Activated B cell treated with CpG ODN at 0.5 μM for 24 hours (primary cell): ENCODE measurements at places on chromosomes 3 and 15. TPM values are rescaled to one million over a fixed set of nuclear protein-coding genes. Genes with fewer than 3 reads are reported as not detected.

GRCh38 chr3:184561913-184562877 lies 610 bp downstream of the EPHB3 start:
- no peak overlapping the region for H3K27ac ChIP-seq
- peaks cover 32% of the 10 kb centered on the region for H3K27me3 ChIP-seq
- DNase-seq: peak; percentile 45

DNA sequence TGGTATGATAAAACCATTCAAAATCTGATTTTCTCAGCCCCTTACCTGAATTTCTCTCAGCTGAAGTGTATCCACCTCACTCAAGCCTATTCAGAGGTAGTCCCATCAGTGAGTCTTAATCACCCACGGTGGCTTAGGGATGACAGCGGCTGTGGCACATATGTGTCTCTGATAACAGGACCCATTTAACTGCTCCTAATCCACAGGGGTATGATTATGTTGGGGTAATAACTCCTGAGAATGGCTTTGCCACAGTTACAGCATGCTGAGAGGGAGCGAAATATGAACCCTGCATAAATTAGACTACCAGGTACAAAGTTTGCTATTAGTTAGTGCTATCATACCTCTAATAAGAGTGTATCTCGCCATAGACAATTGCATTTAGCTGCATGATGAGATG lies 10.6 kb downstream of the CLRN1 start:
- H3K4me3 ChIP-seq: no peak overlapping the region
- H3K4me1 ChIP-seq: no peaks in the 10 kb centered on the region
- no peak overlapping the region for H3K27ac ChIP-seq
- H3K27me3 ChIP-seq: peaks cover 16% of the 10 kb centered on the region

GRCh38 chr15:74384881-74385643 lies 17.6 kb upstream of the CYP11A1 start:
- DNase-seq: peak; percentile 67
- H3K36me3 ChIP-seq: no peaks in the 10 kb centered on the region
- peak overlapping the region; percentile 75 for H3K4me3 ChIP-seq
- H3K4me1 ChIP-seq: peaks cover 77% of the 10 kb centered on the region
- no peaks in the 10 kb centered on the region for H3K27me3 ChIP-seq
- peak overlapping the region; percentile 97 for H3K27ac ChIP-seq

Gene OR4F15
- total RNA-seq: not detected in 2 replicates

Gene ZNF197
- 15.8 and 16.9 TPM in 2 replicates for total RNA-seq

DNA sequence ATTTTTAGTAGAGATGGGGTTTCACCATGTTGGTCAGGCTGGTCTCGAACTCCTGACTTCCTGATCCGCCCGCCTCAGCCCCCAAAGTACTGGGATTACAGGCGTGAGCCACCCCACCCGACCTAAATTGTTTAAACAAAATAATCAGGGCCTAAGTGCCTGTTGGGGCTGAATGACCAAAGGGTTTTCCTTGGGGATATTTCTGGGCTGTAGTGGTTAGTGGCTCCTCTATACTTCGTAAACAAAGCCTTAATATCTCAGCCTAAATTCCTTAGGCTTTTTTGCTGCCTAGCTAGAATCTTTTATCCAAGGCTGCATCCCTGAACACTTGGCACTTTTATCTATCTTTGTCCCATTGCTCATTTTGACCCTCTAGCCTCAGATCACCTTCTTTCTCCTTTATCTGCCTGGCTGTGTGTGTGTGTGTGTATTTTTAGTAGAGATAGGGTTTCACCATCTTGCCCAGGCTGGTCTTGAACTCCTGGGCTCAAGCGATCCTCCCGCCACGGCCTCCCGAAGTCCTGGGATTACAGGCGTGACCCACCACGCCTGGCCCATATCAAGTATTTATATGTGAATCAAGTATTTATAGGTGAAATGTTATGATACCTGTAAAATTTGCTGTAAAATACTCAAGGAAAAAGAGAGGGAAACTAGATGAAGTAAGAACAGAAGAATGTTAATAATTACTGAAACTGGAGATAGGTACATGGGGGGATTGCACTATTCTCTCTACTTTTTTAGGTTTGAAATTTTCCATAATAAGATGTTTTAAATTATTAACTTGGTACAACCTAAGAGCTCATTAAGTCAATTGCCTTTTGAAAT lies 1.8 kb downstream of the NUSAP1 start:
- peaks cover 9% of the 10 kb centered on the region for H3K36me3 ChIP-seq
- peak overlapping the region; percentile 100 for H3K4me3 ChIP-seq
- peaks cover 34% of the 10 kb centered on the region for H3K4me1 ChIP-seq
- DNase-seq: no peak
- H3K27me3 ChIP-seq: no peaks in the 10 kb centered on the region

- no peak for DNase-seq
- no peak overlapping the region for H3K27ac ChIP-seq
- H3K4me1 ChIP-seq: no peaks in the 10 kb centered on the region
- H3K4me3 ChIP-seq: no peak overlapping the region
- H3K27me3 ChIP-seq: no peaks in the 10 kb centered on the region
- no peaks in the 10 kb centered on the region for H3K36me3 ChIP-seq
These were observed 446.5 kb downstream of the GRM7 start for GRCh38 chr3:7307410-7307809.

GRCh38 chr15:66842710-66843441 lies 140.8 kb downstream of the SMAD6 start:
- H3K4me1 ChIP-seq: peaks cover 16% of the 10 kb centered on the region
- H3K4me3 ChIP-seq: peak overlapping the region; percentile 55
- H3K27me3 ChIP-seq: peaks cover 20% of the 10 kb centered on the region
- no peak for DNase-seq
